ENCODE measurements at places on chromosomes 1 and 21.

DNA sequence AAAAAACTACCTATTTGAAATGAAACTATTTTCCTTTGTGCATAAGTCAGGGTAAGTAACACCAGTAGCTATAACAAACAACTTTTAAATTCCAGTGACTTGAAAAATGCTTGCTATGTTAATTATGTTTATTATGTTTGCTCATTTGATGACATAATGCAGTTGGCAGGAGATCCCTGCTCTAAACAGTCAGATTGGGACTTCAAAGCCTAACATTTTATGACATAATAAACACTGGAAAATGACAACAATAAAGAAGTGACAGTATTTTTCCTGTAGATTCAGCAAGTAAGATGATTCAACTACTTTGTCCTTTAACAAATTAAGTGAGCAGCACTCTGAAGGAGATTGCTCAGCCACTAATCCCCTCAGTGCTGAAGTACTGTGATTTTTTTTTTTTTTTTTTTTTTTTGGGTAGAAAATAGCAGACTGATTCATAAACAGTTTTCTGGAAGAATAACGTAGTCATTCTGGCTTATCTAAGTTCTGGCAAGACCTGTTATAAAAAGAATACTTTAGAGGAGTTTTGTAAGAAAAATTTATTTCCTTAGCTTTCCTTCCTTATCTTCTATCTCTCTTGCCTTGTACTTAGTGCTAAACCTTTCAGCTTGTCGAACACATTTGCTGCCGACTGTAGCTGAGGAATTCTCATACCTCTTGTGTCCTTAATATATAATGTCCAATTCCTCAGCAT lies 207.2 kb downstream of the PTGER3 start:
- DNase-seq: no peak

DNA sequence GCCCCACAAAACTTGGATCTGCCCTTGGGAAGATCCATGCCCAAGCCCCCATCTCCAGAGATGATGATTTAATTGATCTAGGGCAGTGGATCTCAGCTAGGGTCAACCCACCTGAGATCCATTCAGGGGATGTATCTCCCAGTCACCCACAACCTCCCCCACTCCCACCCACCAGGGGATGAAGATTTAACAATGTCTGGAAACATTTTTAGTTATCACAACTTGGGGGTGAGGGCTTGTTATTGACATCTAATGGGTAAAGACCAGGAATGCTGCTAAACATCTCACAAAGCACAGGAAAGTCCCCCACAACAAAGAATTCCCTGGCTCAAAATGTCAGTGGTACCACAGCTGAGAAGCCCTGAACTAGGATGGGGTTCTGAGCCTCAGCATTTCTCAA lies 45.0 kb upstream of the LPGAT1 start:
- no peak for DNase-seq

GRCh38 chr1:229251185-229251584 lies 19.7 kb upstream of the RAB4A start:
- no peak for DNase-seq

- DNase-seq: no peak
Measured at GRCh38 chr1:30534551-30534940, 188.8 kb downstream of the MATN1 start.

GRCh38 chr1:116323491-116323890 lies 49.6 kb upstream of the ATP1A1 start:
- no peak for DNase-seq

- DNase-seq: no peak
Measured at GRCh38 chr1:222817529-222817928, 2.7 kb downstream of the DISP1 start.

DNA sequence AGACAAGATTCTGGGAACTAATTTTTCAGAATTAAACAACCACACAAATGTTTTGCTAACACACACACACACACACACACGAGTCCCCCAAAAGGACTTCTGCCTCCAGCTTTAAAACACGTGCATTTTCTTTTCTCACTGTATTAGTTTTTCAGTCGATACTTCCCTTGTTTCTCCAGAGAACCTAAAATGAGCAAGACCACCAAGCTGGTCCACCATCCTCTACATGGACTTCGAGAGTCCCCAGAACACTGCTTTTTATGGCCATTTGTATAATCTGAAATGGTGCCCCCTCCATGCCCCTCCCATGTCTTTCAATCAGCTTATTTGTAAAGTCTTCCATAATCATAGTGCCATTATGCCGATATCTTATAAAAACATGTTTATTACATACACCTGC lies 10.8 kb upstream of the CHI3L2 start:
- no peak for DNase-seq

DNA sequence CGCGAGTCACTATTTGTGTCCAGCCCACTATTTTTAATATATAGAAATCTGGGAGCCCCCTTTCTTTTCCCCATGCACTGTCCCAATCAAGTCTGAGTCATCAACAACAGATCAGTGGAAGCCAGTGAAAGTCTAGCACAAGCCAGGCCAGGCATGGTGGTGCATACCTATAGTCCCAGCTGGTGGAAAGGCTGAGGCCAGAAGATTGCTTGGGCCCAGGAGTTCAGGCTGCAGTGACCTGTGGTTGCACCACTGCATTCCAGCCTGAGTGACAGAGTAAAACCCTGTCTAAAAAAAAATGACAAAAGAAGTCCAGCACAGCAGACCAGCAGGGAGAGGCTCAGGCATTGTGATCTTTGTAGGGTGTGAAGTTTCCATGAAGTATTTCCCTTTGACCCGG lies 9.0 kb upstream of the RPL5 start:
- DNase-seq: no peak

Measured in occipital lobe (tissue), 3 donors.